DMS79 treated with DMSO at 0.1 percent for 48 hours (cell line): ENCODE measurements at places on chromosomes 2 and 18.

DNA sequence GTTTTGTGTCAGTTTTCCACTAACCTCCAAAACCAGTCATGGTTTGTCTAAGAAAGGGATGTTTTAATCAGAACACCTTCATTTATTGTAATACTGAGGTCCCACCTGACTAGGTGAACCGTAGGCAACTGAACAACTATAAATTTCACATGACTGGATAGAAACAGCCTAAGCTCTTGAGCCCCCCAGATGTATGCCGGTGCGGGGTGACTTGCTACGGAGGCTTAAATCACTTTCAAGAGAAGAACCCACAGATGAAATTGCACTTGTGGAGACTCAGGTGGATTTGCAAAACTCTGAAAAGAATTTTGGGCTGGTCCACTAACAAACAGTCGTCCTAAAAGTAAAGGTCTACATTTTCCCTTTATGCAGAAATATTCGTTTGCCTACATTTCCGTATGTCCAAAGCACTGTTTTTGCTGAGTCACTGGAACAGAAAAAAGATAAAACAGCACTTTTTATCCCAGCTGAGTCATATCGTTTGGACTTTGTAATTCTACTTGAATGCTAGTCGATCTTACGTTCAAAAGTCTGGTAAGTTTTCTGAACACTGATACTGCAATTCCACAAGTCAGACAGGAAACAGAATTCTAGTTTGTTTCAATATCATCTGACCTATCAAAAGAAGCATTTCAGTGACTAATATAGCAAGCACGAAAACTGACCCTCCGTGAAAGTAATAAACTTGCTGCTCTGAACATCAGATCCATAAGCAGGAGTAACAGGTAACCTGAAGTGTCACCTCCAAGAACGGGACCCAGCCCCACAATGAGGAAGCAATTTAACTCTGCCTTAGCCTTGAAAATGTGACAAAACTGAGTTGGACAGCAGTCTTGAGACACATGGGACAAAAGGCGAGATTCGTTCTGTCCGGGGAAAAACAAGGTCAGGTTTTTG is 18.1 kb downstream of the ZNF516 start:
- no peak for DNase-seq

GRCh38 chr2:95382192-95382591 is 20.3 kb upstream of the FAHD2A start:
- no peak for DNase-seq

DNA sequence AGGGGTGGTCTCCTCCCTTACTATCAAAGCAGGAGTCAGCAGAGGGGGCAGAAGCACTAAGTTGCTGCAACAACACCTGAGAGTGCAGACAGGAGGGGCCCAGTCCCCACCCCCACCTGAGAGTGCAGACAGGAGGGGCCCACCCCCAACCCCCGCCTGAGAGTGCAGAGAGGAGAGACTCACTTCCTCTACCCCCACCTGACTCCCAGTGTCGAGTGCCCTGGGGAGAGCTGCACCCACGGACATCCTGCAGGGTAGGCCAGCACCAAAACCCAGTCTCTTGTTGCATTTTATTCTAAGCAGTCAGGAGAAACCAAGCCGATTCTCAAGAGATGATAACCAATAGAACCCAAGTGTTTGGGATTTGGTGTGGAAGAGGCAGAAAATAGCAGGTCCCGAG is 78.4 kb downstream of the NAPG start:
- no peak for DNase-seq

DNA sequence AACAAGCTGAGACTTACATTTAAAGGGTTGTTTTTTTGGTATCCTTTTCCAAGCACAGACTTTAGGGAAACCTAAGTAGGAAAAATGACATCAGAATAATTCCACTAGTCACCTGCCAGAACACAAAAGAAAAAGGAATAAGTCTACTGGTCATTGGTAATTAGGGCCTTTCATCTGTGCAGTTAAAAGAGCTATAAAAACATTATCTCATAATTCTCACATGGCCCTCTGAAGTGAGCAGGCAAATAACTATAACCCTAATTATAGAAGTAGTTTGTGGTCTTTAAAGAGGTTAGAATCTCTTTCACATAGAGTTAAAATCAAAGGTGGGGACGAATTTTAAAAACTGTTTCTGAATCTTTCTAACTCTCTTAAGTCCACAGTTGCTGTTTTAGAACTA is 111.1 kb upstream of the B3GNT2 start:
- DNase-seq: no peak

DNA sequence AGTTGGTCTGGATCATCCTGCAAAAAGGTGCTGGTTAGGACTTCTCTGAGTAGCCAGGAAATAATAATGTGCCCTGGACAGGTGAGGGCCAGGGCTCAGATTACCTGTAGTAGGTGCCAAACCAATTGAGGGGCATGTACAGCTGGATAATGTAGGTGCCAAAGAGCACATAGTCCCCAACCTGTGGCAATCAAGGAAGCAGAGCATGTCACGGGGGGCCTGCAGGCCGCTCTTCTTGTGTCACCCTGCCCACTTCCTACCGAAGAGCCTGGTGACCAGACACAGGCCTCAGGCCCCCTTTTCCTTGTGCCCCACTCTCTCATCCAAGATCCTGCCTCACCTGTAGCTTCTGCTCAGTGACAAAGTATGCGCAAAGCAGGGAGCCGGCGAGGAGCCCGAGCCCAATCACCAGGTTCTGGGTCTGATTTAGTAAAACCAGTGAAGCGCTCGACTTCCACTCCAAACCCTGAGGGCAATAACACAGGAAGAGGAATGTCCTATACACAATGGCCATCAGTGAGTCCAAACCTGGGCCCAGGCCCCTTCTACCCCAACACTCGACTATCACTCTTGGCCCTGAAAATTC is 5.2 kb downstream of the ABCB6 start:
- DNase-seq: no peak

DNA sequence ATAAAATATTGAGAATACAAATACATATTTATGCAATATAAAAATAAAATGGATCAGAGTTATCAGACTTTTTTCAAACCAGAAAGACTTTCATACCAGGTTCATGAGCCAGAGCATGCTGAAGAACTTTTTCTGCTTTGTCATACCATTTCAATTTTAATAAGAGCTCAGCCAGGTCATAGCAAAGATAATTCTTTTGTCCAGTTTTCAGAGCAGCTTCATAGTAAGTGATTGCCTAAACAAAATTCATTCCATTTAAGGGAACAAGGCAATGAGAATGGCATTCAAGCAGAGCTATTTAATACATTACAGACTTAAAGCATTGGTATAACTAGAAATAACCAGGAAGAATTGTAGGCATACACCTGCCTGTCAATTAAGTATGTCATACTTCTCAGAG is 42.3 kb downstream of the TTC21B start:
- no peak for DNase-seq

- no peak for DNase-seq
These were observed 429.2 kb downstream of the PID1 start for GRCh38 chr2:228841877-228842276.

DNA sequence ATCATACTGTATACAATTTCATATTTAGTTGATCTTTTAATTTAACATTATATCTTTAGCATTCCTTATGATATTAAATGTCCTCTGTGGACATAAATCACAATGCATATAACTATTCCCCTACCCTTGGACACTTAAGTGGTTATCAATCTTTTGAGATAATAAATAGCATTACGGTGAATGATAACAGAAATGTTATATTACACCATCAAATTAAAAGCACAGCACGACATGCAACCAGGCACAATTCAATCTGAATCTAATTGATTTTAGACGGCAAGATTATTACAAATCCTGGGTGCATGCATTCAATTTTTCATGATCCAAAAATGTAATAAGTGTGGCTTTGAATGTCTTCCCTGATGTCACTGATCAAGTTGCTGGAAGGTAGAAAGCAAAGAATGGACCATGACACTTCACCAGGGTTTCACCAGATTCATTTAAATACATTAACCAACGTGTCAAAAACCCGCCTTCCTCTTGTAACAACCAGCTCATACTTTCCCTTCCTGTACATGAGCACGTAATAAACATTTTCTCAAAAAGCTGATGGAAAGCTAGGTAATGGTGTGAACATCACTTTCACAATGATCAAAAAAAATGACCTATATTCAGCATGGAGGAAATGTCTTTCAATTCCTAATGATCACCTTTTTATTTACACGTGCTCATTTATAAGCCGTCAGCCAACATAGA is 513.7 kb upstream of the ID2 start:
- no peak for DNase-seq

DNA sequence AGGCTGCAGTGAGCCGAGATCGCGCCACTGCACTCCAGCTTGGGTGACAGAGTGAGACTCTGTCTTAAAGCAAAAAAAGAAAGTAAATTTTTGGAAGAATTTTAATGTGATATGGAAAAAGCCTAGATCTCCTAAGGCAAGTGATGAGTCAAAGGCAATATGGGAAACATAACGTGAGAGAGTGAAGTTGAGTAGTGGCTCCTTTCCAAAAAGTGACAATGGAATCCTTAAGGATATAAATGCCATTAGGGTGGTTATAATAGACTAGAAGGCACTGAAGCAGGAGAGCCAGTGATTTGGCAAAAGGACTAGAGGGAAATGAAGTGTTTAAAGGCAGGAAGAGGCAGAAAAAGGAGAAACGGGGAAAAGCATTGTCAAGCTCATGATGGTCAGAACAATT is 25.6 kb downstream of the ARHGAP28 start:
- DNase-seq: no peak

DNA sequence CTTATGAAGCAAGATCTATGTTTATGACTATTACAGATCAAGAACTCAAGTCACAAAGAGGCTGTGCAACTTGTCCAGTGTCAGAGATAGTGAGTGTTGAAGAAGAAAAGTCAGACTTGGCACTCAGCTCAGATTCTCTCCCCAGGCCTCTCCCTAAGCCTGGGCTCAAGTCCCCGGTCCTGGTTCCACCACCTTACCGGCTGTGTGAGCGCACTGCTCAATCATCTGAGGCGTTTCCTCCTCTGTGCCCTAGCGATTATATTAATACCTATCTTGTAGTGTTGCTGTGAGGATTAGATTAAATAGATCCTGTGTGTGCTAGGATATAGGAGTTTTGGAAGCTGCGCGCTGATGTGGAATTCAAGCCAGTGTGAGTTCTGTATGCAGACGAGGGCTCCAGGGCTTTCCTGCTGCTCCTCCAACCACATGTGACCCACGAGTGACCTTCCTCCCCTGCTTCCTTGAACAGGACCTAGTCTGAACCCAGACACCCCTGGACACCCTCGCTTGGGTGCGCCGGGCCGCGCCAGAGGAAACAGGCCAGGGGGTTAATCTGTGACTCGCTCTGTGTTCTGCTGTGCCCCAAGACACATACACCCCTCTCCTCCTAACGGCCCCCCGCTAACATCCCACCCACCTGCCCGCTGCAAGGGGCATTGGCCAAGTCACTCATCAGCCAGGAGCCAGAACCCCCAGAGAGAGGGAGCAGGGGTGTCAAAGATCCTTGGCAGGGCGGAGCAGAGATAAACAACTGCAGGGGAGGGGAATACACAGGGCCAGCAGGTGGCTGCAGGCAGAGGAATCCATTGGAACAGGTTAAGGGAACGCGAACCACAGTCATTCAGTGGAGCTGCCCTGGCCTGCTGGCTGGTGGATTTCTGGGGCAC is 38.3 kb downstream of the TNS1 start:
- no peak for DNase-seq

GRCh38 chr18:49869354-49869753 is 56.0 kb upstream of the ACAA2 start:
- DNase-seq: peak; percentile 95

DNA sequence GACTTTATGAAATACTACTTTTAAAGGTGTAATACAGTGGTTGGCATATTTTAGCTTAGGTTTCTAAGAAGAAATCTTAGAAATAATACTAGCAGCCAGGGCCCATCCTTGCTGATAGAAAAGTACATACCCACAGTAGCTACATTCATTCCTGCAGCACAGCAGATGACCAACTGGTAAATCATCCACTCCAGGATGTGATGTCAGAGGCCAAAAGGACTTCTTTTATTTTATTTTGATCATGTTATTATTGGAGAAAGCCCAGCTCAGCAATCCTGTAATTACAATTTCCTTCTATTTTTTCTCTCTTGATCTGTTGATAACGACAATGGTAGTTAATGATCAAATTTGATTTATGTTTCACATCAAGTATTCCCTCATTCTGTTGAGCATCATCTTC is 18.0 kb upstream of the TTN start:
- no peak for DNase-seq

DNA sequence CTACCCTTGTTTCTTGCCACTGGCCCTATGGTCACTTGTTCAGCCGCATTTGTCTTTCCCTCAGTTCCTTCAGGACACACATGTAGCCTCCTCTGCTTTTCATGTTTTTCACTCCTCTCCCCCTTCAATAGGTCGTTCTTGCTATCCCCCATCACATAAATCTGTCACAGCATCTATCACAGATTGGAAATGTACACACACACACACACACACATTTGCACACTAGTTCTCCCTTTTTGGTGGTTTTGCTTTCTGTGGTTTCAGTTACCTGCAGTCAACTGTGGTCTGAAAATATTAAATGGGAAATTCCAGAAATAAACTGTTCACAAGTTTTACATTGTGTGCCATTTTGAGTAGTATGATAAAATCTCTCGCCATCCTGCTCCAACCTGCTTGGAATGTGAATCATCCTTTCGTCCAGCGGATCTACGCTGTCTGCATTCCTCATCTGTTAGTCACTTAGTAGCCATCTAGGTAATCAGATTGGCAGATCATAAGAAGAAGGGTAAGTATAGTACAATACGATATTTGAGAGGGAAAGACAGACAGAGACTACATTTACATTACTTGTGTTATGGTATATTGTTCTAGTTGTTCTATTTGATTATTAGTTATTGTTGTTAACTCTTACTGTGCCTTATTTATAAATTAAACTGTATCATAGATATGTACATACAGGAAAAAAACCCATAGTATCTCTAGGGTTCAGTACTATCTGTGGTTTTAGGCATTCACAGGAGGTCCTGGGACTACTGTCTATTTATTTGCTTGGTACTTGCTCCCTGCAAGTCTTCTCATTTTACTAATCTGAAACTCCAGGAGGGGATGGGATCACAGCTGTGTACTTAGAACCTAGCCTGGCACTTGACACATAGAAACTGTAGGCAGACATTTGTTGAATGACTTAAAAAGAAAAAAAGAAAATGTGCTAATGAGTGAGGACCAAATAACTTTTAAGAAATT is 86.1 kb upstream of the PNPT1 start:
- no peak for DNase-seq

GRCh38 chr2:230231251-230231650 is 5.7 kb downstream of the SP140 start:
- no peak for DNase-seq

GRCh38 chr2:9252002-9252357 is 45.4 kb downstream of the ASAP2 start:
- no peak for DNase-seq
